ENCODE measurements at places on chromosomes 1 and 21.

GRCh38 chr21:19256934-19257660 is 853.5 kb upstream of the TMPRSS15 start:
- no peak for DNase-seq

- DNase-seq = no peak
These were observed 115.7 kb upstream of the IPO9 start for GRCh38 chr1:201713086-201713810.

- DNase-seq = no peak
These were observed 420.9 kb downstream of the KIF26B start for GRCh38 chr1:245575710-245576109.

DNA sequence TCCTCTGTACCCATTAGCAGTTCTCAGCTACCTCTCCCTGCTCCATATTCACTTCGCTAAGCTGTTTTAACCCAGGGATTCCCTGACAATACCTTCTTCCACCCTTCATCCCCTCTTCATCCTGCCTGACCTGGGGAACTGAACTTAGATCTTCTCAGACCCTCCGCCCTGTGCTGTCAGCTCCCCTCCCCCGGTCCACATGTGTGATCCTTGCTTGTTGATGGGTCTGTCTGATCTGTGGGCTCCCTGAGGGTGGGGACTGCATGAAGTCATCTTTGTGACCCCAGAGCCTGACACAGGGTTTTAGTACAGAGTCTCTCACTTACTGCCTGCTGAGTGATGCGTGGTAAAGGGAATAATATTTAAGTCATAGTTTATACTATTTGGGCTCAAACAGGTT is 11.8 kb downstream of the CHAF1B start:
- no peak for DNase-seq

DNA sequence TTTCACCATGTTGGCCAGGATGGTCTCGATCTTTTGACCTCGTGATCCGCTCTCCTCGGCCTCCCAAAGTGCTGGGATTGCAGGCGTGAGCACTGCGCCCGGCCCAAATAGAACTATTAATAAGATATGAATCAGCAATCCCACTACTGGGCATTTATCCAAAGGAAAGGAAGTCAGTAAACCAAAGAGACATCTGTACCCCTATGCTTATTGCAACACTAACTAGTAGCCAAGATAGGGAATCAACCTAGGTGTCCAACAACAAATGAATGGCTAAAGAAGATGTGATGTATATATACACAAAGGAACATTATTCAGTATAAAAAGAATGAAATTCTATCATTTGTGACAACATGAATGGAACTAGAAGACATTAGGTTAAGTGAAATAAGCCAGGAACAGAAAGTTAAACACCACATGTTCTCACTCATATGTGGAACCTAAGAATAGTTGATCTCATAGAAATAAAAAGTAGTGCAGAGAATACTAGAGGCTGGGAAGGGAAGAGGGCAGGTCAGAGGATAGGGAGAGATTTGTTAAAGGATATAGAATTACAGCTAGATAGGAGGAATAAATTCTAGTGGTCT is 48.8 kb downstream of the XPR1 start:
- no peak for DNase-seq

DNA sequence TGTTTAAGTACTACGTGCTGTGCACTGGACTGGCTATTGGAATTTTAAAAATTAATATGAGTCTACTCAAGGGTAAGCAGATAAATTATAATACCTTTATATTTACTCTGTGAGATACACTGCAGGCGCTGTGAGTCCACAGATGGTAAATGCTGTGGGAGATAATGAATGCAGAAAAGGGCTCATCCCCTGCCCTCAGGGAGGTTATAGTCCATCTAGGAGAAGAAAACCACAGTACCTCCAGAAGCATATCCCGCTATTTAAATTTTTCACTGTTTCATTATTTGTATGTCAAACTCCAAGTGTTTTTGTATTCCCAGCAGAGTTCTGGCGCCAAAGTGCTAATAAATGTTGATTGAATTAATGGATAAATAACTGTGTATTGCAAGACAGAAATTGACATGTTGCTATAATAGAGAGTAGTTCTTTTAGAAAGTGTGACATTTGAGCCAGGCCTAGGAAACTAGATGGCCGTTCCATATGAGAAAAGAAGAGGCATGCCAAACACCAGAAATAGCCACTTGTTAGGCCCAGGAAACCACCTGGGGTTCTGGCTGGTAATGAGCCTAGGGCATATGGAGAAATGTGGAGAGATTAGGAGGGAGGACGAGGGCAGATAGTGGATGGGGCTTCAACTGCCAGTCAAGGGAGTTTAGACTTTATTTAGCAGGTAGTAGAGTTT is 61.7 kb downstream of the LRRC8D start:
- no peak for DNase-seq

- DNase-seq = no peak
These were observed 47.9 kb upstream of the EDEM3 start for GRCh38 chr1:184802354-184803179.

- DNase-seq = peak; percentile 80
These were observed 45.2 kb upstream of the HAO2 start for GRCh38 chr1:119323216-119323982.

DNA sequence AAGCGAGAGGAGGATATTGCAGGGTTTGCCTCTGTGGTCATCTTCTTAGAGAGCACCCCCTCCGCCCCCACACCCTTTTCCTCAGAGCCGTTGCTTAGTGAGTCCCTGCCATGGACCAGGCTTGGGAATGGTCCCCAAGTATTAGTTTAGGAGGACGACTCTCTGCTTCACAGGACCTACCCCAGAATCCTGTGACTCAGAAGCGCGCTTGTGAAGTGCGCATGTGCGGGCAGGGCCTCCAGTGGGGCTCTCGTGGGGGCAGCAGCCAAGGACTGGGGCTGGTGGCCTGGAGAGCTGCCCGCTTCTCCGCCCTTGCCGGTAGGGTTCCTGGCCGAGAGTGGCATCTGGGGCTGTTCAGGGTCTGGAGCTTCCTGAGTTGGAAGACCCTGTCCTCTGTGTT is 37.3 kb upstream of the HMGN1 start:
- no peak for DNase-seq

DNA sequence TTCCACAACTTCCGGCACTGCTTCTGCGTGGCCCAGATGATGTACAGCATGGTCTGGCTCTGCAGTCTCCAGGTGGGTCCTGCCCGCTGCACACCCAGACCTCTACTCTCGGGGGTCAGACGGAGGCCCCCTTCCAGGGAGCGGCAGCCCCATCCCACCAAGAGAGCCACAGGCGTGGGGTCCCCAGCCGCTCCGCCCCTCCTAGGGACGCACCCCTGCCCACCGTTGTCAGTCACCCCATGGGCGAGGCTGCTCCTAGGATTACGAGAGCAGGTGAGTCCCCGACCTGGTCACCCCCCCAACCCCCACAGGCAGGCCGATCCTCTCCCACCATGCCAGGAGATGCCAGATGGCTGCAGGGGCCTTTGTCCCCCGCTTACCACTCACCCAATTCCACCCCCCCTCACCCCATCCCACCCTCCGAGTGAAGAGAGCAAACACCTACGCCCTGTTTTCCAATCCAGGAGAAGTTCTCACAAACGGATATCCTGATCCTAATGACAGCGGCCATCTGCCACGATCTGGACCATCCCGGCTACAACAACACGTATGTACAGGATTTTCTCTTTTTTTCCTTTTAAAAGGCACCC is 107.0 kb downstream of the PDE9A start:
- DNase-seq = no peak

DNA sequence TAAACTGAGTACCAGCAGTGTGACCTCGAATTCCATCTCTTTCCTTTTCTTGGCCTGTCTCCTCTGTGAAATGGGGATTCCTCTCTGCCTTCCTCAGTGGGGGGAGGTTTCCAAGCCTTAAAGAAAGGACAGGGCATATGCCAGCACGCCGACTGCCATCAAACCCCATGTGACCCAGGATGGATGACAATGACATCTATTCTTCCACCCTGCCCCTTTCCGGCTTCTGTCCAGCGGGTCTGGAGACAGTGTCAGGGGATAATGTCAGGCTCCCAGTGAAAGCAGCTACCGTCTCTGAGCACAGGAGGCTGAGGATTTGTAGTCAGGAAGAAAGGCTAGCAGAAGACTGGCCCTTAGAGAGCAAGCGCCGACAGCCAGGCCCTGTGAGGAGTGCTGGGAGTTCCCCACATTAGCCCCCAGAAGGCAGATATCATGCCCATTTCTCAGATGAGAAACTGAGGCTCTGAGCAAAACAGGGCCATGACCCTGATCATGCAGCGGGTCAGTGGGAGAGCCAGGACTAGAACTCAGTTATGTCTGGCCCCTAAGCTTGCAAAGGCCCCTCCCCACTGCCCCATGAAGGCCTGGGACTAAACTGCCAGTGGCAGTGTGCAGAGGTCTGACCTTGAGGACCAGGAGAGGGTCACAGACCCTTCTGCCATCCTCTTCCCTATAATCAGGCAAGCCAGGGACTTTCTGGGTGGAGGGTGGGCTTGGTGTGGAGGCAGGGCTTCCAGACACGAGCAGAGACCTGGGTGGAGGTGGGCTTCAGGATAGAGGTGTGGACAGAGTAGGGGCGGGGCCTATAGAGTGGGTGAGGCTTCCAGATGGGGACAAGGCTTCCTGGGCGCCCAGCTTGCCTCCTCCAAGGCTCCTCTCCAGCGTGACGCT is 30.1 kb downstream of the CDCA8 start:
- DNase-seq = no peak

- no peak for DNase-seq
These were observed 2.6 kb downstream of the TAGLN2 start for GRCh38 chr1:159922511-159923202.

DNA sequence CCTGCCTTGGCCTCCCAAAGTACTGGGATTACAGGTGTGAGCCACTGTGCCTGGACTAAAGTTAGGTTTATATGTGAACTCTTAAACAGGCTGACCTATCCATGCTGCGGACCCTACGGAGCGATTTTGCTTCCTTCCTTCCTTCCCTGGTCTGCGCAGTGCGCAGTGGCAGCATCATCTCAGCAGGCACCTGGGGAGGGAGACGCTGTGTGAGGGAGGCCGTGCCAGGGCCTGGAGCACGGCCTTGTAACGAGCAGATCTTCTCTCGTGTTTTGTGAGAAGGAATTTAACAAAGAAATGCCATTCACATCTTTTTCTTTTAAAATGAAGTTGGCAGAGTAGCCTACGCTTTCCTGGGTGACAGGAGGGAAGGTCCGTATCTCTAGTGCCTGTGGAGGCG is 45.8 kb downstream of the PKNOX1 start:
- DNase-seq = no peak

GRCh38 chr1:45135316-45135715 is 71.1 kb downstream of the ZSWIM5 start:
- DNase-seq = no peak

GRCh38 chr21:14895792-14896191 is 169.0 kb downstream of the NRIP1 start:
- DNase-seq = no peak

DNA sequence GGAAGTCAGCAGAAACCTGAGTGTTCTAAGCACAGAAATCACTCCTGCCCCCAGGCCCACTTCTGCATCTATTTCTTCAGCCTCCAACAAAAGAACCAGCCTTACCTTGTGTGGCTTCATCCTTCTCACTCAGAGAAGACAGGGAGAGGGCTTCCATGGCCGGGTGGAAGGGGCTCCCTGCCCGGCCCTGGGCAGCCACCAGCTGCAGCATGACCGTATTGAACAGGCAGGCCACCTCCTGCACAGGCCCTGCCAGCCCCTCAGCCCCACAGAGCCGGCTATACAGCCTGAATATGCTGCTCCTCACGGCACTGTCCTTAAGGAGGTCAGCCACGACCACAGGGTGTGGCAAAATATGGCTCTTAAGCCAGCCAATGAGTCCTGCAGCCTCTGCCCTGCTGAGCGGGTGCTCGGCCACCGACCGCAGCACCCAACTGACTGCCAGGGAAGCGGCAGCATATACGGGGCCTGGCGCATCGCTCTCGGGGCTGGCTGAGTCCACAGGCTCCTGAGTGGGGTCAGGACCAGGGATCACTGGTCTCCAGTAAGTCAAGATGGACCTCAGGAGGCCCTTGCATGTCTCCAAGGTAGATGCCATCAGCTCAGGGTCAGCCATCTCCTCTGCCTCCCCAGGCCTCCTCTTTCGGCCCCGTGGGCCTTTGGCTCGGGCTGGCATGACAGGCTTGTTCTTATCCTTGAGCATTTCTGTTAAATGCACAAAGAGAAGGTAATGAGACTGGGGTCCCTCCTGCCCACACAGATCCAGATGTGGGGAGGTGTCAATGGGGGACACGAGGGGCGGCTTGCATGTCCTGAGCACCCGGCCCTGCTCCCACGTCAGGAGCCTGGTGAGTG is 17.9 kb downstream of the MRAP start:
- no peak for DNase-seq

- no peak for DNase-seq
These were observed 16.7 kb downstream of the ALX3 start for GRCh38 chr1:110053552-110054428.

DNA sequence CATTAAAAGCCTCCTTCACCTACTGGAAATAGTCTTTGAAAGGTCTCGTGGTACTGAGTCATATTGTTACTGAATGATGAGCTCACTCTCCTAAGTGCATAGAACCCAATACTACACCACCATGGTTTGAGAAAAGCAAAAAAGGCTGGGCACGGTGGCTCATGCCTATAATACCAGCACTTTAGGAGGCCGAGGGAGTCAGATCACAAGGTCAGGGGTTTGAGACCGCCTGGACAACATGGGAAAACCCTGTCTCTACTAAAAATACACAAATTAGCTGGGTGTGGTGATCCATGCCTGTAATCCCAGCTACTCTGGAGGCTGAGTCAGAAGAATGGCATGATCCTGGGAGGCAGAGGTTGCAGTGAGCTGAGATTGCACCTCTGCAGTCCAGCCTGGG is 3.3 kb upstream of the HNRNPCL1 start:
- no peak for DNase-seq

- DNase-seq = no peak
These were observed 655.0 kb downstream of the RWDD3 start for GRCh38 chr1:95888941-95889390.

DNA sequence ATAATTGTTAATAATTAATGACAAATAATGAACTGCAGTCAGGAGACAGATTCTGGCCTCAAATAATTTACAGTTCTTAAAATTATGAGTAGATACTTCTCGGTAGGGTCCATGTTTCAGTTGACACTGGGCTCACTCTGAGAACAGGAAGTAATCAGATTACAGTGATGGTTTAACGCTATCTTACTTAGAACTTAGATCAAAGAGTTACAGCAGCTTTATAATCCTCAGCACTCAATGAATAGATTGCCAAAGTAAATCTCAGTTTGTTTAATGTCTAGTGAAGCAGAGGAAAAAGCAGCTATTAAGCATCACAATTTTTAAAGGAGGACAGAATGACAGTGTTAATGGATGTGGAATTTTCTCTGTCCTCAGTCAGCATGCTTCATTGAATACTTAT is 79.6 kb downstream of the PDE4B start:
- DNase-seq = no peak

- no peak for DNase-seq
These were observed at the start of gene LCE3D for GRCh38 chr1:152580433-152580832. LCE3D (minus strand) TSS chr1:152580516; CDS start chr1:152579936, 580 bp downstream.
